ENCODE measurements at places on chromosomes 13 and 19.

- DNase-seq = no peak
Observed at GRCh38 chr13:22055259-22055658, 384.4 kb downstream of the FGF9 start.

DNA sequence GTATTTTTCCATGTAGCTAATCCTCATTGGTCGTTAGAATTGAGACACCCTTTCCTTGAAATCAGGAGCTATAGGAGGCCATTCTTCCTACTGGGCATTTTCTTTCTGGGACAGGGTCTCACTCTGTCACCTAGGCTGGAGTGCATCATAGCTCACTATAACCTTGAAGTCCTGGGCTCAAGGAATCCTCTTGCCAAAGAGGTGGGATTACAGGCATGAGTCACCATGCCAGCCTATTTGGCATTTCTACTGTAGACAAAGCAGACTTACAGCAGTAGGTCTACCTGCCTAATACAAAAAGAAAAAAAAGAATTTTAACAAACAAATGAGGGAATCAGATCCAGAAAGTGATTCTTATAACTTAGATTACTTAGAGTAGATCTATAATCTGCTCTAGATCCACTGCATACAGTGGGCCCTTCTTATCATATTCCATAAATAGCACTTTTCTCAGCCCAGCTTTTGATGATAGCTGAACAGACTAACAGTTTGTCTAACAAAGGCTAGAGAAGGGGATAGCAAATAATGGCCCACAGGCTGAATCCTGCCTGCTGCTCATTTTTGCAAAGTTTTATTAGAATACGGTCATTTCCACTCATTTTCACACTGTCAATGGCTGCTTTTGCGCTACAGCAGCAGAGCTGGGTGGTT is 36.7 kb upstream of the USPL1 start:
- no peak for DNase-seq

DNA sequence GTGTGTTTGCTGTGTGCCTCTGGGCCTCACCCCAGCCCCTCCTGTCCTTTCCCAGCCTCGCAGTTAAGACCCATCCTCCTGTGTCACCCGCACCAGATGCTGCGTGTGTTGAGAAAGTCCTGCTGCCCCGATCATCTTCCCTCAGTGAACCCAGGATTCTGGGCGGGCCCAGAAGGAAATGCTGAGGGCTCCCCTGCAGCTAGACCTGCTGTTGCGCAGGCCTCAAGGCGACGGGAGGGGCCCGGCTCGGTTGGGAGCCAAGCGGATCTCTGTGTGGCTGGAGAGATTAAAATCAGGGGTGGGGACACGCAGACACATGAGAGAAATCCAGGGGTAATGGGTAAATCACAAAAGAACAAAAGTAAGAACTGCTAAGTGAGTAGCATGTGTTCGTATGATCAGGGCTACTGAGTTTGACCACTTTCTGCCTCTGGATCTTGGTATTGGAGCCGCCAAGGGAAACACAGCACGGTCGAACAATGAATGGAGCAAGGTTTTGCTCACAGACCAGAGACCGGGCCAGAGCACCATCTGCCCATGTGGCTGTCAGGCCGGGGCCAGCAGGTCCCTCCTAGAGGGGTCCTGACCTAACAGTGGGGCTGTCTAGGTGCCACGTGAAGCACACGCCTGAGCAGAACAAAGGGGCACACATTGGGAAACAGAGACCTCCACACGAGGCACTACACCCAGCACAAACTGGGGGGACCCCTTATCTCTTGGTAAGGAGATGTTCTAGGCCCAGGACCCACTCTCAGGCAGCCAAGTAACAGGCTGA is 7.1 kb downstream of the ZSCAN1 start:
- DNase-seq = no peak

GRCh38 chr19:12785431-12786031 is 5.8 kb upstream of the JUNB start:
- no peak for DNase-seq

GRCh38 chr19:56159009-56159559 is 16.7 kb upstream of the GALP start:
- no peak for DNase-seq

DNA sequence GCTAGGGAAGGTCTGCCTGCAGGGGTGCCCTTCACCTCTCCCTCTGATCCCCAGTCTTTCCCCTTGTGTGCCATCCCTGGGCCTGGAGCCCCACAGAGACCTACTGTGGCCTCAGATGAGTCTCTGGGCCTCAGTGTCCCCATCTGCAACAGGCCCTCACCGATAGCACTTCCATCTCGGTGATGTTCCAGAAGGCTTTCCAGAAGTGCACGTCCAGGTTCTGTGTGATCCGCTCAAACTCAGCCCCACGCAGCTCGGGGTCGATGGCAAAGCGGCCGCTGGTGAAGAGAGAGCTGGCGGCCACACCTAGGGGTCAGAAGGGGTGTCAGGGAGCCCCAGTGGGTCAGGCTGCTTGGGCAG is 17.7 kb upstream of the CNFN start:
- DNase-seq = no peak

DNA sequence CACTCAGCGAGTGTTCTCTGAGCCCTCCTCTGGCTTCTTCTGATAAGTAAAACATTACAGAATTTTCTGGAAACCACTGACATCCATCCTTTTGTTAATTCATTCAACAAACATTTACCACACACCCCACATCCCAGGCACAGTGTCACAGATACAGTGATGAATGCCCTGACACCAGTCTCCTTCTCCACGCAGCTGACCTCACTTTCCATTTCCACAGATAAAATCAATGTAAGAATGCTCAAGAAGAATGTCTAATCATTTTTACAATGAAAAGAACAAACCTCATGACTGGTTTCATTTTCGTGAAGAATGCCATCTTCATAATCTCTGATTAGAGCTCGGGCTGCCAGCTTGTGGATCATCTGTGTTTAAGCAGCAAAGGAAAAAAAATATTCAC is 69.2 kb downstream of the PARP4 start:
- no peak for DNase-seq

GRCh38 chr19:17406887-17407196 is 1.4 kb upstream of the BST2 start:
- DNase-seq = no peak

- DNase-seq = no peak
Observed at GRCh38 chr13:48263196-48263595, 30.2 kb downstream of the ITM2B start.

DNA sequence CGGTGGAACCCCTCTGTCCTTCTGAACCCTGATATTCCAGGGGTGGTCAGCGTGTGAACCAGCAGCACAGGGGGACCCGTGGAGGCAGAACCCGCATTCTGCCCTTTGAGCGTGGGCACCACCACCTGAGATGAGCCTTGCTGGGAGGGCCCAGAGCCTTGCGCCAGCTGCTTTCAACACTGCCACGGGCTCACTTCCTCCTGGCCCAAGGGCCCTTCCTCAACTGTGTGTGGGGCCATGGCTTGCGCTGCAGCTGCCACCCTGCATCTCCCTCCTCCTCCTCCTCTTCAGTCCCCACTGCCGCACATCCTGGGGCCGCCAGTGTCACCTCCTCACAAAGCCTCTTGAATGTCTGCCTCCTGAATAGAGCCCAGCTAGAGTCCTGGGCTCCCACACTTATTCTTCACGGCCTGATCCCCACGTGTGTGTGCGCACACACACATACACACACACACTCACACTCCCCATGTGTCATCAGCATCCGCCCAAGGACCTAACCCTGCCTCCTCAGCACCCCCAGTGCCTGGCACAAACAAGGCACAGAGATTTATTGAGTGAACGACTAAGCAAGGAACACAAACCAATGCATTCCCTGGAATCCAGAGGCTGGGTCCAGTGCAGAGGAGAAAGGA is 26.9 kb upstream of the TMEM160 start:
- no peak for DNase-seq

- DNase-seq = peak; percentile 59
Observed at GRCh38 chr19:12092065-12092867, 27.7 kb downstream of the ZNF844 start.

DNA sequence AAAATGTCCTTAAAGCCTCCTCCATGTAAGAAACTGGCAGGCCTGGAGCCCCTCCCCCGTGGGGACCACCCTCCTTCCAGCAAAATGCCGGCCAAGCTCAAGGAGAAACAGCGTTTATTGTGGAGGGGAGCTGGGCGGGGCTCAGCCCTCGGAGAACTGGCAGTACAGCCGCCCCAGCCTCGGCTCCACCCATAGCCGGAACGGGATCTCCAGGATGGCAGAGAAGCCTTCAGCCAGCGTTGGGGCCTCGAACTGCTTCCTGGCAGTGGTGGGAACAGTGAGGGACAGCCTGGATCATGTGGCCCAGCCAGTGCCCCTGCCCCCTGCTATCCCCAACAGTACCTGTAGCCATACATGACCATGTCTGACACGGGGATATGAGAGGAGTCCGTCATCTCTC is 6.3 kb downstream of the PNKP start:
- DNase-seq = no peak

GRCh38 chr13:104385404-104385803 is 1319.2 kb upstream of the SLC10A2 start:
- DNase-seq = no peak

DNA sequence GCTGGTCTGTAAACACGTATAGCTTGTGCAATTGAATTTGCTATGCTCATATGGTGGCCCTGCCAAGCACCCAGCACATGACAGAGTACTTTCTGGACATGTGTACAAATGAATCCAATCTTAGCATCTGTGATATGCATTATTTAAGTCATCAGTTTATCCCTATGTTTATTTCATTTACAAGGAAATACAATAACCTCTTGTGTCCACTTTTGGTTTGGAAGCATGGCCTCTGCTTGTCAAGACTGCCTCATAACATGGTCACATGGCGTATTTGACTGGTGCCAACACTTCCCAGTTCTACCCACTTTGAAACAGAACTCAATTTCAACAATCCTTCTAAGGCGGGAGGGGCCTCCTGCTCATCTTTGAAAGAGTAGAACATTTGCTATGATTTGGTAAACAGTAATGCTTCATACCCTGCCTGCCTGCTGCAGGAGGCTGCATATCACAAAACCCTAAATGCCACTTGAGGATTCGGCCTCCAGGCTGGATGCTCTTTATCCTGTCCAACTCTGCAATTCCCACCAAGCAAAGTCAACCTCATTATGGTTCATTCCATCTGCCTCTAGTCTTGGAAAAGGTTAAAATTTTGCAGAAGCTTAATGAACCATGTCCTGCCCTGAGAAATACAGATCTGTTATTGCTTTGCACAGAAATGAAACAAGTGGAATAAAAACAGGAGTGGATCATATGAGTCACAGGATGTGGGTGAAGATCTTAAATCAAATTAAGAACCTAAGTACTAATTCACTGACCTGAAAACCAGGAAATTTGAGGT is 151.3 kb downstream of the CYSLTR2 start:
- no peak for DNase-seq

DNA sequence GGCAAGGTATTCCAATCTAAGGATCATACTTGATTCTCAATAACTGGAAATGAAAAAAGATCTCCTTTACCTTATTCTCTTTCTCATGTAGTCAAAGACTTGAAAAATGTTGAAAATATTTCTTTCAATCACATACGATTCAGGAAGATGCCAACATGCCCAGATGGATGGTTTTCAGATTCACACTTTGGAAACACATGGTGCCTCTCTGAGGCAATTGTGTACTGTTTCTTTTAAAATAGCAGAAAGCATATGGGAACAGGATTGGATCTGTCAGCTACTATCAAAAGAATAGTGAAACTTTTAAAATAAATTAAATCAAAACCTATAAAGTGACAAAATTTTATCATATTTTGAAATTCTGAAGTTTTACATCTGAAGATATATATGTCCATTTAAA is 222.4 kb downstream of the SPRY2 start:
- no peak for DNase-seq

DNA sequence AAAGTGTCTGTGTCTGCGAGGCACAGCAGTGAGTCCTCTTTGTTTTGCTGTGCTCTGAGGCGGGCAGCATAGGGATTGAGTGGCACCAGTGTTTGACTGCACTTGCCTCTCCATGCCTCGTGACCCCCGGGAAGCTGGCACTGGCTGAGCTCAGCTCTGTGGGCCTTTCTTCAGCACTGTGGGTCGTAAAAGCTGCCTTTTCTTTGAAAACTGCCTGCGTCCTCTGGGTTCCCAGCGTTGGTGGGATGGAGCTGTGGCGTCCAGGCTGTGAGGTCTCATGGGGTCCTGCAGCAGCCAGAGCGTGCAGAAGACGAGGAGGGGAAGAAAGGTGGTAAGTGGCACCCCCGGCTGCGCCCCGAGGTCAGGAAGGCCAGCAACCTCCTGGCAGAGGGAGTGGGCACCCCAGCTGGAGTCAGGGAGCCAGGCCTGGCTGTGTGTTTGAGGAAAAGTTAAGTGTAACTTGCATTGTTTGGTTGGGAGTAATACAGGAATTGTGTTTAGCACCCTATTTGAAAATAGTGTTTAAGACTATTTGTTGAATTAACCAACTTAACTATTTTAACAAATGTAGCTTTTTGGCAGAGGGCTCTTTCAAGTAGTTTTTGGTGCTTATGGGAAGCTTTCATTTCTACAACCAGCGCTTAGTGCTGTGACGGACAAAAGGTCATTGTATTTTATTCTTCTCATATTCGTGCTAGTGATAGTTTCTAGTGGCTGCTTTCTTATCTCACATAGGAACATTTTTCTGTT is 79.3 kb upstream of the TEX29 start:
- DNase-seq = no peak

- no peak for DNase-seq
Observed at GRCh38 chr13:43325636-43326035, 302.2 kb downstream of the DNAJC15 start.

DNA sequence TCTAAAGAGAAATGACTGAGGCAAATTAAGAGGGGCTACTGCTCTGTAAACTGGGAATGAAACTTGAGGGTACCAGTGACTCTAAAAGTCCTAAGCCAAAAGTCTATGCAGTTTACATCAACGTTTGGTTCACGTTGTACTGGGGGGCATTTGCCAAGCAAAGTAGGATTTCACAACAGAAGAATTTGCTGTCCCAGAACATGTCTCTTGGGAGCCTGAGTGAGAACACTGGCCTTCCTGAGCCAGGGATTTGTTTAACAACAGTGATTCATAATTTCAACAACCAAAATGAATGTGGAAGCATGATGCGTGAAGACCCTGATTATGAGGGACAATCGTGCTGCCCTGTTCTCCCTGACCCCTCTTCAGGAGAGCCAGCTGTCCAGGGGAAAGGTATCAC is 178.0 kb downstream of the OXGR1 start:
- no peak for DNase-seq

- no peak for DNase-seq
Observed at GRCh38 chr19:49210901-49211451, 53.4 kb downstream of the TRPM4 start.

DNA sequence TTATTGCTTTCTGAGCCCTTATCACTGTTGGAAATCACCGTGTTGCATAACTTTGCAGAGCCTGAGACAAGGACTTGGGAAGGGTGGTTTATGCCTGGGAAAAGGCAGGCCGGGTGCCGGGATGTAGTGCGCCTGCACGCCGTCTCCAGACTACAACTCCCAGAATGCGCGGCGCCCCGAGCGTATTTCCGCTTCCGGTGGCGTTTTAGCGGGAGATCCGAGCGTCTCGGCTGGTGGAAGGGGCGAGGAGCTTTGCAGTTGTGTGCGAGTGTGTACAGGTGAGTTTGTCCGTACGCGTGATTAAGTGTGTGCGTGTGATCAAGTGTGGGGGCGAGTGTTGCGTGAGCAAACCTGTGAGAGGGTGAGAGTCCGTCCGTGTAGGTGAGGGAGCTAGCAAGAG is 75.4 kb downstream of the PEG3 start:
- DNase-seq = peak; percentile 29

- no peak for DNase-seq
Observed at GRCh38 chr13:108680011-108680410, 50.6 kb downstream of the MYO16 start.

GRCh38 chr13:43785261-43785649 is 1.5 kb downstream of the ENOX1 start:
- peak; percentile 52 for DNase-seq

All from NCI-H82 (cell line).